ENCODE measurements at places on chromosomes 6 and 20.

- DNase-seq, result peak; percentile 88
Measured at GRCh38 chr6:146892613-146893401, 294.0 kb downstream of the ADGB start.

GRCh38 chr6:27290065-27290849 is 21.8 kb downstream of the POM121L2 start:
- no peak for DNase-seq

DNA sequence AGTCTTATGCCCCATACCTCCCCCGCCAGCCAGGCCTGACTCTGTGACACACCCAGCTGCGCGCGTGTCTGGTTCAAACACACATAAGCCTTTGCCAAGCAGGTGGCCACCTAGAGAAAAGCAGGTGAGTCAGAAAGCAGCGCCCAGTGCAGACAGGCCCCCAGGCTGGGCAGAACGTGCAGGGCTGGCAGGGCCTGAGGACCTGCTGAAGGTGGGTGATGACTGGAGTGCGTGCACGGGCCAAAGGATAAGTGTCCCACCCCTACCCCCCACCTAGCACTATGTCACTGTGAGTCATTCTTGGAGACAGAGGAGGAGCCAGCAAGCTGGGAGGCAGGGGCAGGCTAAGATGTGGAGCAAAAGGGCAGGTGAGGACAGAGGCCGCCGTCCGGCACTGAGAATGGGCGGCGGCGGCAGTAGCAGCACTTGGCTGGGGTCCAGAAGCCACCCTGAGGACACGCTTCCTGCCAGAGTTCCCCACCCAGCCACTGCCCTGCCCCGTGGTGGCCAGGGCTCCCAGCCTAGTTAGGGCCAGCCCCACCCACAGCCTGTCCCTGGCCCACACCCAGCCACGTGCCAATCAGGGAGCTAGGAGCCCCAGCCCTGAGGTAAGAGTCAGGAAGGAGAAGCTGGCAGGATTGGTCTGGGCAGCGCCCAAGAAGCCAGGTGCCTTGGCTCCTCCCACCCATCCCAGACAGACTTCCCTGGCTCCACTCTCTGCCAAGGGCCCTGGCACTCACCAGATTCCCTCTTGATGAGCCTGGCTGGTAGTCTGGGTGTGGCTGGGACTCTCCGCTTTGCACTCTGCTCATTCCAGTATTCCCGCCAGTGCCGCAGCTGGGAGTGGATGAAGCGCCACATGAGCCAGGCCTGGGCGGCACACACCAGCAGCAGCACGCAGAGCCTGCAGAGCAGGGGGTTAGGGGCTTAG is 72.7 kb downstream of the TRAM2 start:
- DNase-seq, result no peak

DNA sequence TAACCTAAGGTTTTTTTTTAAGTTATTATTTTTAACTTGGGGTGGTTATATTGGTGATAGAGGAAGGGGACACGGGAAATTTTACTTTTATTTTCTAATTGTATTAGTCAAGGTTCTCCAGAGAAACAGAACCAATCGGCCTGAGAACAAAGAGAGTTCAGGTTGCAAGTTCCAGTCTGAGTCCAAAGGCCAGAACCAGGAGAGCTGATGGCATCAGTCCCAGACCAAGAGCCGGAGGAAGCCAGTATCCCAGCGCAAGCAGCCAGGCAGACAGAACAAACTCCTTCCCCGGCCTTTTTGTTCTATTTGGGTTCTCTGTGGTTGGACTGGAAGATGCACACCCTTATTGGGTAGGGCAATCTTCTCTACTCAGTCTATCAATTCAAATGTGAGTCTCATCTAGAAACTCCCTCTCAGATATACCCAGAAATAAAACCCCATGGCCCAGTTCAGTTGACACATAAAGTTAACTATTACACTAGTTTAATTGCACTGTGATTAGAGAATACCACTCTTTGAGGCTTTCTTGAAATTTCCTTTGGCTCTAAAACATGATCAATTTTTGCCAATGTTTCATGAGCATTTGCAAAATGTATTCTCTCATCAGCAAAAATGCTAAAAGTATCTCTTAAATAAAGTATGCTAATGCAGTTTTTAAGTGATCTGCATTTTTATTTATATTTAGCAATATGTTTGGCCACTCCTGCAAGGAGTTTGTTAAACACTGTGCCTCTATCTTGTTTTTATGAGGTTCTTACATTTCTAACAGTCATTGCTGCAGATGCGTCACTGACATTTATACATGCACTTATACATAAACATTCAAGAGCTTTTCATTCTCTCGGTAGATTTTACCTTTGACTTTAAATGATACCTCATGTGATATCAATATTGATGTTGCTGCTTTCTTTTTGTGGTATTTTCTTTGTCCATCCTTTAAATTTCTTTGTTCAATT is 103.2 kb upstream of the SSTR4 start:
- no peak for DNase-seq

DNA sequence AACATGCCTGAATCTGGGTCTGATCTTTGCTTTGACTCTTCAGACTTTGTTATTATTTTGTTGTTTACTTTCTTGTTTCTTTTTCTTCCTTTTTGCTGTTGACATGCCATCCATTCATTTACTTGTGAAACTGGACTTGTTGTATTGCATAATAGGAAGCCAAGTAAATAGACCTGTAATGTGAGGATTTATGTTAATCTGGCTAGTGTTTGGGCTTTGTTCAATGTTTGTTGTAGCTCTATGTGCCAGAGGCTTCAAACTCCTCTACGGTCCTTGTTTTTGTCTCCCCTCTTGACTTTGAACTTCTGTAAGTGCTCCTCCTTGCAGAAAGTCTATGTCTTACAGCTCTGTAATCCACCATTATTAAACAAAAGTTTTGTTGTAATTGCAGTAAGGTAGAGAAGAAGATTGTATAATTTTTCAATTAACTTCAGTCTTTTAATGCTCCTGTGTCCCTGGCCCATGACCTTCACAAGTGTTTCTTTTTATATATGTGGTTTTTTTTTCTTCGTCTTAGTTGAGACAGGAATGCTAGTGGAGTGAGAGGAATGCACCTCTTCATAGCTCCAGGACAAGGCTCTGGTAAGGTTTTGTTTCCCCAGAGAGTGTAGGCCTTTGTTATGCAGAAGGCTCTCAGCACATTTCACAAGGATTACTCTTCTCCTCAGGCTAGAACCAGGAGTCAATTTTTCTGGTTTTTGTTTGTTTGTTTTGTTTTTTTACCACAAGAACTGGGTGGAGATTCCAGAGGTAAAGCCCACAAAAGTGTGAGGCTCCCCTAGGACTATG is 1061.8 kb upstream of the CITED2 start:
- DNase-seq, result no peak

- DNase-seq, result no peak
Measured at GRCh38 chr20:35216541-35216940, 9.9 kb upstream of the MMP24 start.

- DNase-seq, result peak; percentile 71
Measured at GRCh38 chr6:6975459-6976111, 132.2 kb upstream of the RREB1 start.

GRCh38 chr6:155252581-155252980 is 11.2 kb upstream of the CLDN20 start:
- DNase-seq, result no peak

- DNase-seq, result no peak
Measured at GRCh38 chr6:13813026-13813425, 1.3 kb downstream of the MCUR1 start.

GRCh38 chr6:75946146-75946831 is 126.2 kb downstream of the IMPG1 start:
- DNase-seq, result peak; percentile 51

DNA sequence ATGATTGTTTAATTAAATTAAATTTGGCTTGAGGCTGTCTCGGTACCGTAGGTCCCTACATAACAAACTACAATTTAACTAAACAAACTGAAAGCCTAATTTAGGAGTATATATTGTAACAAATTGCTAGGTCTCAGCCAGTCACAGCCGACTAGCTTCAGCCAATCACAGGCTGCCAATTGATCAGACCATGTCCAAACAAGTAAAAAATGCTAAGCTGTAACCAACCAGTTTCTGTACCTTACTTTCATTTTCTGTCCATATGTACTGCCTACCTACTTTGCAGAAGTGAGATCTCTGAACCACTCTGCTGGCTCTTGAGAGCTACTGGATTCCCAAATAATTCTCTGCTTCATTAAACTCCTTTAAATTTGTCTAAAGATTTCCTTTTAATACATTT is 648.0 kb upstream of the GJE1 start:
- peak; percentile 95 for DNase-seq

GRCh38 chr6:134722200-134722870 is 227.6 kb downstream of the ALDH8A1 start:
- no peak for DNase-seq

DNA sequence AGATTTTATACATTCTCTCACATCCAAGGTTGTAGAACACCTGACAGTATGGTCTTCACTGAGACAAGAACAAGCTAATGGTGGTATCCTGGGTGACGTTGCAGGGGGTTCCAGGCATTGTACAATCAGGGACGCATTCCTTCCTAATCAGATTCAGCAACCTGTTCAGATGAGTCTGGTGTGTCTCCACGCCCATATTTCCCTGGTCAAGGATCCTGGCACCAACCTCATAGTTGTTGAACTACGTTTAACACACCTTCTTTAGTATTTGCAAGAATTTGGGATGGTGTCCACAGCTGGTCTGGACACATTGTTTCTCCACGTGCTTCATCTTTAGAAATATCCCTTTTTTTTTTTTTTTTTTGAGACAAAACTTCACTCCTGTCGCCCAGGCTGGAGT is 161.0 kb upstream of the CDYL start:
- DNase-seq, result no peak

- DNase-seq, result peak; percentile 49
Measured at GRCh38 chr6:148770408-148771211, 23.8 kb downstream of the UST start.

GRCh38 chr6:116328528-116328903 is 42.2 kb upstream of the DSE start:
- no peak for DNase-seq

DNA sequence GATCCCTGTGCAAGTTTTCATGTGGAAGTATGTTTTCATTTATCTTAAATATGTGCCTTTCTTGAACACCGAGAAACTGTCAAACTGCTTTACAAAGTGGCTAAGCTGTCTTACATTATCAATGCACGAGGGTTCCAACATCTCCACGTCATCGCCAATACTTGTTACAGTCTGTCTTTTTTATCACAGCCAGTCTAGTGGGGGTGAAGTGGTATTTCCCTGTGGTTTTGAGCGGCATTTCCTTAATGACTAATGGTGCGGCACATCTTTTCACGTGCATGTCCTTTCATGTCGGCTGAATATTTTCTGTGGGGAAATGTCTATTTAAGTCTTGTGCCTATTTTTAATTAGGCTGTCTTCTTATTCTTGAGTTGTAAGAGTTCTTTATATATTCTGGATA is 280.4 kb downstream of the FOXC1 start:
- DNase-seq, result peak; percentile 27

- peak; percentile 75 for DNase-seq
Measured at GRCh38 chr6:143528164-143528811, 16.8 kb upstream of the FUCA2 start.

DNA sequence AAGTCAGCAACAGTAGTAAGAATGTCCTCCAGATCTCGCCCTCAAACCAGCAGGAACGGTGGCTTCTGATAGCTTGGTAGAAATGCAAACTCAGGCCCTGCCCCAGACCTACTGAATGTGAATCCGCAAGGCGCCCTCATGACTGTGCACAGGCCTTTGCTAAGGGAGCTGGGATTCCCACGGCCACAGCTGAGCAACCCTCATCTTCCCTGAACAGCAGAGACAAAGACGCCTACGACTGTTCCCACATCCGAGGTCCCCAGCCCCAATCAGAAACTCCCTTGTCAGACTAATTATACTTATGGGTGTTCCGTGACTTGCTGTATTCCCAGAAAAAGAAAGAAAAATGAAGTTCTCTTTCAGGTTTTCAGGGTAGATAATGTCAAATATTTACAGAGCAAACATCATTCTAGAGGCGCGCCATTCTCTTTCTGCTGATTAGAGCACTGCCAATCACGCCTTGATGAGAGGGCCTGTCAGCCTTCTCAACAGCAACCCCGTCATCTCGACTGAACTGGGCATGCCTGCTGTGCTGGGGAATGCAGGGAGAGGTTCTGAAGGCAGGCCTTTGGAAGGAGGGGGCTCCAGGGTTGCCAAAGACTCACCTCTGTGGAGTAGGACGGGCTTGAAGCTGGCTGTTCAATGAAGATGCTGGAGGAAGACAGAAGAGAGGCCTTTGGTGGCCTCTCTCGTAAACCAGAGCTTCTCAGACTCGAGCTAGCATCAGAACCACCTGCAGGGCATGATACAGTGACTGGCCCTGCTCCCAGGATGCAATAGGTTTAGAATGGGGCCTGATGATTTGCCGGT is 79.9 kb downstream of the ZNF217 start:
- DNase-seq, result no peak

GRCh38 chr6:20554326-20554725 is 20.1 kb downstream of the CDKAL1 start:
- DNase-seq, result no peak

GRCh38 chr6:44446626-44447300 is 59.3 kb downstream of the CDC5L start:
- peak; percentile 58 for DNase-seq

DNA sequence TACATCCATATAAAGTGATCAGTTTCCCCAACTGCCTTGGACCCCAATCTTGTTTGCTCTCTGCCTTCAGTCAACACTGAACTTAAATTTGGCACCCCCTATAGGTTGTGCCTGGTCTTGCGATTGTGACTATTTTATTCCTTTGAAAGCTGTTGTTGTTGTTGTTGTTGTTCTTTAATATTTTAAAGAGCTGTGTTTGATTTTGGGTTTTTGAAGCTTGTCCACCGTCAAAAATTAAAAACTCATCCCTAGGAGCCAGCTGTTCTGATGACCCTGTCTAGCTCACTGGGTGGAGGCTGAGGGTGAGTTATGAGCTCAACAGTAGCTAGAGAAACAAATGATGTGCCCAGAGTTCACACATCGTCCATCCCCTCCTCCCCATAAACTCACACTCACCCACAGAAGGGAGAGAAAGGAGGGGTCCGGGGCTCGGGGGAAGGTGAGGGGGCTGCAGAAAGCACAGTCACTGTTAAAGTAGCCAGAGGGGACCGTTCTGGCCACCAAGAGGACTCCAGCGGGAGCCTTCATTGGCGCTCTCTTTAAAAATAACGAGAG is 4.0 kb downstream of the SIM1 start:
- DNase-seq, result no peak

- no peak for DNase-seq
Measured at GRCh38 chr6:494394-494793, 102.8 kb downstream of the IRF4 start.

DNA sequence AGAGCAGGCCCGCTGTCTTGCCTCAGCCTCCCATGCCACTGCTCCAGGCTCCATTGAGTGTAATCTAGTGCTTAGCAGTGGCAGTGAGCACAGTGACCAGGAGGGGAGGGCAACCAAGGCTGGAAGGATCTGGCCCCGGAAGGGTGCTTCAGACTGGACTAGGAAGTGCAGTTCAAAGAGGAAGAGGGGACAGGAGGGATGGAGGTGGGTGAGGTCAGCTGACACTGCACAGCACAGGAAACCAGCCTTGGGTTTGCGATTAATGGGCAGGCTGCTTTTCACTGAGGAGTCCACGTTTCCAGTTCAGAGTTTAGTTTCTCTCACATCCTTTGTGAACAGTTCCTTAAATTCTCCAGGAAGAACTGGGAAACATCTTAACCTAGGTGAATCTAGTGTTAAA is 46.9 kb downstream of the CDS2 start:
- DNase-seq, result peak; percentile 13

Data from MV-4-11 (cell line).